Stimulated activated CD8-positive, alpha-beta memory T cell treated with anti-CD3 and anti-CD28 coated beads, Interleukin-4, amount 100 ng/mL, for 4 hours (primary cell): ENCODE measurements at places on chromosomes 7 and 10.

- DNase-seq: no peak
Observed at GRCh38 chr10:103833731-103834365, 21.5 kb downstream of the SH3PXD2A start.

DNA sequence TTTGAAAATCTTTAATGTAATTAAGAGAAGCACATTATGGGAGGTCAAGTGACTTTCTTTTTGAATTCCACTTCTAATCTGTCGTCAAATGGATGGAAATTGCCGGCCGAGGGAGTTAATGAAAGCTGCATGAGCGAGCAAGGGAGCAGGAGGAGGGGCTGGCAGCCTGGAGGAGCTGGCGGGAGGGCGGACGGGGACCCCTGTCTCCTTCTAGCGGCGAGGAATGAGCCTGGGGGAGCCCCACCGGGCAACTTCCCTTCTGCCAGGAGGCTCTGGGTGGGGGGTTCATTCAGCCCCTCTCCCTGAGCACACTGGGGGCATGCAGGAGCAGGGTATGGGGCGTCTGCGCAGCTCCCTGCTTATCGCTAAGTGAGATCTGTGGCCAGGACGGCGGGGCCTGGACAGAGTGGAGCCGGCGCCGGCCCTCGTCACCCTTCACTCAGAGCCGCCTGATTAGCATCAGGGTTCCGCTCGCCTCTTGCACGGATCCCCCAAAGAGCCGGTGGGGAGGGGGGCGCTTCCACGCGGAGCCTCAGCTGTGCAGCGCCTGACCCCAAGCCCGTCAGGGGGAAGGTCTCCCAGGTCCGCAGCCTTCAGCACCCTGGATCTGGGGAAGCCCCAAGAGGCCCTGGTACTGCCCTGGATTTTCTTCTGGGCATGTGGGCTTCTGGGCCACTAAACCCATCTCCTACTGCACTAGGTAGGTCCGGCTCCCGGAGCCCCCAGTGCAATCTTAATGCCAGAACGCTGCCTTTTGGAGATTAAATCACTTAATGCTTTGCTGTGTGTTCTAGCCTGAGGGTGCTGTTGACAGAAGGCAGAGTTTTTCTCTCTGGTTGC is 680.8 kb downstream of the LRMDA start:
- no peak for DNase-seq

DNA sequence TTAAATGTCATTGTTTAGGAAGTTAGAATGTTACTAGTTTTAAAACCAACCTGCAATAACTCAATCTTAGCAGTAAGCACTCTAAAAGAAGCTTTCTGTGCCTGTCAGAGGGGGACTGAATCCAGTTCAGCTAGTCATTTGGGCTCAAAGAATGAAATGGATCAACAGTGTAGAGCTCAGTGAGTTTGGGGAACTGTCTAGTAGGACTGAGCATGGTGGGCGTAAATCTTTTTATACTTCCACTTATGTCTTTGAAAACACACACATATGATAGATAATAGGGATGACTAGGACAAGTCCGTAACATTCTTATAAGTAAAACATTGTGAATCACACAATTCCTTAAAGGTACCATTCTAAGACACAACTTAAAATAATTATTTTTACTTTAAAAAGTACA is 11.5 kb downstream of the GSAP start:
- DNase-seq: no peak

DNA sequence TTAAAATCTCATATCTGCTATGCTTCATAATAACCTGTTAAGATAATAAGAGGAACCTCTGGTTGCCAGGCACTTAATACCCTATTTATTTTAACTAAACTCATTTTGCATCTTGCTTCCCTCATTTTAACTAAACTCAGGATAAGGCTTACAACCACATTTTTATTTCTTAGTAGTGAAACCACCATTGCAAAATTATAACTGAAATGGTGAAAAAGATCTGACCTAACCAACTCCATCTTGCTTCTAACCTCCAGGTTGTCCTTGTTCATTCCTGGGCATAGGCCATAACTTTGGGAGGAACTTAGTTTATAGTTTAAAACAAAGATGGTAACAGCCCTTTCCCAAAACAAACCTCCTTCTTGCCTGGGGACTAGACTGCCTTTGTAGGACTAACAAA is 6.0 kb downstream of the FAM3C start:
- DNase-seq: no peak

- DNase-seq: no peak
Observed at GRCh38 chr7:88203401-88203800, 16.4 kb downstream of the SRI start.

DNA sequence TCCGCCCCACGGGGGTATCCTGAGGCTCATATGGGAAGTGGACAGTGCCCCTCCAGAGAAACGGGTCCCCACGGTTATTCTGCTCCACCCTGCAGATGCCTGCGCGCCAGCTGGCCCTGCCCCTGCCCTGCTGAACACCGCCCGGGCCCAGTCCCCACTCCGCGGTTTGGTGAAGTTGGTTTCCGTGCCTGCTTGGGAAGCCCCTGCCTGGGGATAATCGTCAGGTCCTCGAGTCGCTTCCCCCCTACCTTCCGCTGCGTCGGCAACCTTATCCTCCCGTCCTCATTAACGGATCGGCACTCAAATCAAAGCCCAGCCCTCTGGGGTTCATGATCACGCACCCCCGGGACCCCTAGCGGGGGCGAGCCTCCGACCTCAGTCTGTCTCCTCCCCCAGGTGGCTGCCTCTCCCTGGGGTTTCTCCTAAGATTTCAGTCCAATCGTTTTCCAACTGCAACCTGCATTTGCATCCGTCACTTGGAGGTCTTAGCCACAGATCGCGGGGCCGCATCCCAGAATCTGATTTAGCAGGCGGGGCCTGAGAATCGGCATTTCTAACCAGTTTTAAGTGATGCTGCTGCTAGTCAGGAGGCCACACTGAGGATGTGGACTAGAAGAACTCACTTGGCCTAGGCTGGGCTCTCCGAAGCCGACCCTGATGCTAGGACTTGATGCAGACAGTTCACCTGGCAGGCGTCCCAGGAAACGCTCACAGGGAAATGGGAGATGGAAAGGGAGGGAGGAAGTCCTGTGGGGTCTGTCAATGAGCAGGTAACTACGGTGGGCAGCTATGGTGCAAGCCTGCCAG is 27.6 kb downstream of the WDR86 start:
- DNase-seq: no peak

DNA sequence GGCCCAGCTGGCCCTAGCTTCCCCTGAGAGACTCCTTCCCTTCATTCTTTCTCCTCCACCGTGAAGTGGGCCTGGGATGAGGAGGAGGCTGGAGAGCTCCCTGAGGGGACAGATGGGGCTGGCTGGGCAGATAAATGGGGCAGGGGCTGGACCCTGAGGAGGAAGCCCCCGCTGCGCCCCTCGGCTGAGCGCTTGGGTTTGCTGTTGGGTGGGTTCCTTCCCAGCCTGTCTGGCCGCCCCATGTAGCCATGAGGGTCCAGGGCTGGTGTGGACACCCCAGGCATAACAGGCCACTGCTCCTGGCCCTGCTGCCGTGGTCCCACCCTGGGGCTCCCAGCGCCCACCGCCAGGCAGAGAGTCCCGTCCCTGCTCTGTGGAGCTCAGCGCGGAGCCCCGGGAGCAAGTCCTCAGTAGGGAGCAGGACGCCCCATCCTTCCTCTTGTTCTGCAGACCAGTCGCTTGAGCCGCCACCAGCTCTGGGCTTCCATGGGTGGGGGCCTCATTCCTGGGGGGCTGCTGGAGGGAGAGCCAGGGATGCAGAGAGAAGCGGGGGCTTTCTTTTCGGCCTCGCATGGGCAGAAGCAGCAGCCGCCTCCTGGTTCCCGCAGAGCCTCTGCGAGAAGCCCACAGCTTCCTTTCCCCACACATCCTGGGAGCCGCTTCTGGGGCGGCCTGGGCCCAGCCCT is 266.4 kb upstream of the TCERG1L start:
- no peak for DNase-seq

DNA sequence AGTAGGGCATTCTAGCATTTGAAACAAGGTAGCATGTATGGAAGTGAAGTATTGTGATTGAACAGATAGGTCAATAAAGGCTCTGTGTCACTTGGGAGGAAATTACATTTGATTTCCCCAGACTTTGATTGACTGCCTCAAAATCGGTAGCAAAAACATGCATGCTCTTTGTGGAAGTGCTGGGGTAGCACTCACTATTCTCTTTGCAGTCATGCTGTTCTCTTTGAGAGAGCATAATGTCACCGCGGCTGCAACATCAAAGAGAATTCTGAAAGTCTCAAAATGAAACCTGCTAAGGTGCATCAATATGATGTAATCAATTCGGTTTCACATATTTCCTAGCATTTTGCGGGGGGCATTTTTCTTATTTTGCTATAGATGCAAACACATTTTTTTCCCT is 64.2 kb downstream of the ARMC3 start:
- no peak for DNase-seq

DNA sequence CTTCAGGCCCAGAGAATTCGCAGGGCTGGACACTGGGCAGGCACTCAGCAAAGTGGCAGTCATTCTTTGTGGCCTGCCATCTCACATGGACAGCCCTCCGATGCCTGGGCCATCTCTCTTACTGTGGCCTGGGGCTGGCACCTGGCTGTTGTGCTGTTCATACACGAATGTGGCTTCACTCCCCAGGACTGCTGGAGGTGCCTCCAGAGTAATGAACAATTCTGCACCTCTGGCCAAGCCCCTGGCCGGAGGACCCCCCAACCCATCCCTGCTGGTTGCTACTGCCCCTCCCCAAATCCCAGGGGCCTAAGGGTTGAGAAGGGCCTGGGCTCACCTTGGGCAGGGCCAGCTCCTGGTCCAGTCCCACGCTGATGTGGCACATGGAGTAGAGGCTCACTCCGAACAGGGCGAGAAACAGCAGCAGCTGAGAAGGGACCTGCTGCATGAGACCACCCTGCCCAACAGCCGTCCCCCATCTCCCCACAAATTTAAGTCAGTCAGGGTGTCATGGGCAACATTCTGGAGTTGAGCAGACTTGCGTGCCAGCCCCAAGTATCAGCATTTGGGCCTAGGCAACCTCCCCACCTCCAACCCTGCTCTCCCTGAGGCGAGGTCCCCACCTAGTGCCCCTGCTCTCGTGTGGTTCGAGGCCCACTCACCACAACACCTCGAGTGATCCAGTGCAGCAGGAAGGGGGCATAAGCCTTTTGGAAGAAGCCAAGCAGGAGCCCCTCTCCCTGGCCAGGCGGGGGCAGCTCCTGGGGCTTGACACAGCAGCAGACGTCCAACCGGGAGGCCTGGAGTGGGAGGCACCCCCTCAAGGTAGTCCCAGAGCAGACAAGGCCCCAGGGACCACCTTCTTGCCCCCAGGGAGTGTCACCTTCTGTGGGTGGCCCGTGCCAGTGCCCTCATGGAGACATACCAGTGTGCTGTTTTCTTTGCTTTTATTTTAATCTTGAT is 9.4 kb downstream of the NPC1L1 start:
- DNase-seq: no peak
